ENCODE measurements at places on chromosomes 4 and X.

GRCh38 chrX:145843146-145843904 is 25.7 kb downstream of the SLITRK2 start:
- no peak for DNase-seq

- DNase-seq = no peak
Observed at GRCh38 chr4:89619206-89619962, 217.6 kb downstream of the SNCA start.

DNA sequence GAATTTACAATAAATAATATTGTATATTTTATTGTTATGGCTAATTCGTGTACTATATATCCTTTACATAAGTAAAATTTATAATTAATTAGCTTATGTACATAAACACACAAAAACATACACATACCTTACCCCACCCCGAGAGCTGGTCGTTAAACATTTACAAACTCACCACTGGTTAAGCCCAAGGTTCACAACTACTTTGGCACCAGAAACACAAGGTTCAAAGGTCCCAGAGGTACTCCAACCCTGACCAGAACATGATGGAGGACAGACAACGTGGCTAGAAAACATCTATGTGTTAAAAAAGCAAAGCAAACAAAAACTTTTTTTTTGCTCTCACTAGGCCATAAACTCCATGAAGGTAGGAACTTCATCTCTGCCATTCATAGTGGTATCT is 37.7 kb downstream of the SLC25A5 start:
- no peak for DNase-seq

DNA sequence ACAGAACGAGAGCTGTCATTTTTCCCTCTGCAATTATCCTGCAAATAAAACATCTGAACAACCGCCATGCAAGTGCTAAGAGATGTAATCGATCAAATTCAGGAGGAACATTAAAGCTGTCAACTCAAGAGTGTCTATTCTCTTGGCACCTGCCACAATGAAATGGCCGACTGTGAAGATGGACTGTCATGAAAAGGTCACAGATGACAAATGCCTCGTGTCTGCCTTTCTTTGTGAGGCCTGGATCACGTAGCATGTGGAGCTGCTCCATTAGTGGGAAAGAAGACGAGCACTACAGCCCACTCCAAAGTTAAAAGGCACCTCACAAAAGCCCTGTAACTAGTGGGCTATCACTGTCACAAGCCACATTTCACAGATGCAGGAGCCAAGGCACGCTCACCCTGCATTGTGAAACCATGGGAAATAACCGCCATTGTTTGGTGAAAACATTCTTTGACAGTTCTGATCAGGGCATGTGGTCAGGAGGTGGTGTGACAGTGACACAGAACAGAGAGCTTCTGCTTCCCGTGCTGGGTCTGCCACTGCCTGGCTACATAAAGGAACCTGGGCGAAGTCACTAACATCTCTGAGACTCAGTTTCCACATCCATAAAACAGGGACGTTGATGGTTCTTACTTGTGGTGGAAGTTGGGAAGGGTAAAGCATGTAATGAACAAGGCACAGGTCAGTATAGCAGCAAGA is 98.9 kb downstream of the EVC2 start:
- no peak for DNase-seq

- DNase-seq = peak; percentile 51
Observed at GRCh38 chrX:49754233-49754857, 58.6 kb upstream of the PAGE1 start.

DNA sequence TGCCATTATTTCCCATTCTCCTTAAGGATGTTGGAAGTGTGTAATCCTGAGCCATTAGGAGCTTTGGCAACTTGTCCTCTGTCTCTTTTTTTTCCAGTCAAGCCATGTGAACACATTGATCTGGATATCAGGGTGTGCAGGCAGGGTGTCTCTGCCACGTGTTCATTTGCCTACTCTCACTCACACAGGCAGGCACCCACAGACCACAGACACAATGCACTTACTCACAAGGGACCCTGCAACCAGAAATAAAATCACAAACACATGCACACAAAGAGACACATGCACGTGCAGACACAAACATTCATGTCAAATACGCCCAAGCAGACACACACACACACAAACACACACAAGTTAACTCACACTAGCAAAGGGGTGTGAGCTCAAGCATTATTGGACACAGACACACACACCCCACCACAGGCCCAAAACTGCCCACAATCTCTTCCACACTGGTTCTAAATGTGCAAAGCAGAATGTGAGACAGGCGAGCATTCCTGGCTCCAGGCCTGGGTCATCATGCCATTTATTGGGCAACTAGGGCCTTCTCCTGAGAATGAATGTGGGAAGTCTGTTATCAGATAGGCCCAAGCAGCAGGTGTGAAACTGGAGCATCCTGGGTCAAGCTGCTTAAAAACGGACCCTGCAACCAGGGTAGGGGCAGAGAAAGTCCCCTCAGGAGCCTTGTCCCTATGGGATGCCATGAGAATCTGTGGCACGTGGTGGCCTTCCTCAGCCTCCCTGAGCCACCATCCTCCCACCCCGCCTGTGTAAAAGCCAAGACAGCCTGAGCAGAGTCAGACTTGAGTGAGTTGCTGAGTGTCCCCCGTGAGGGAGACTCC is 63.4 kb downstream of the NBDY start:
- DNase-seq = no peak

DNA sequence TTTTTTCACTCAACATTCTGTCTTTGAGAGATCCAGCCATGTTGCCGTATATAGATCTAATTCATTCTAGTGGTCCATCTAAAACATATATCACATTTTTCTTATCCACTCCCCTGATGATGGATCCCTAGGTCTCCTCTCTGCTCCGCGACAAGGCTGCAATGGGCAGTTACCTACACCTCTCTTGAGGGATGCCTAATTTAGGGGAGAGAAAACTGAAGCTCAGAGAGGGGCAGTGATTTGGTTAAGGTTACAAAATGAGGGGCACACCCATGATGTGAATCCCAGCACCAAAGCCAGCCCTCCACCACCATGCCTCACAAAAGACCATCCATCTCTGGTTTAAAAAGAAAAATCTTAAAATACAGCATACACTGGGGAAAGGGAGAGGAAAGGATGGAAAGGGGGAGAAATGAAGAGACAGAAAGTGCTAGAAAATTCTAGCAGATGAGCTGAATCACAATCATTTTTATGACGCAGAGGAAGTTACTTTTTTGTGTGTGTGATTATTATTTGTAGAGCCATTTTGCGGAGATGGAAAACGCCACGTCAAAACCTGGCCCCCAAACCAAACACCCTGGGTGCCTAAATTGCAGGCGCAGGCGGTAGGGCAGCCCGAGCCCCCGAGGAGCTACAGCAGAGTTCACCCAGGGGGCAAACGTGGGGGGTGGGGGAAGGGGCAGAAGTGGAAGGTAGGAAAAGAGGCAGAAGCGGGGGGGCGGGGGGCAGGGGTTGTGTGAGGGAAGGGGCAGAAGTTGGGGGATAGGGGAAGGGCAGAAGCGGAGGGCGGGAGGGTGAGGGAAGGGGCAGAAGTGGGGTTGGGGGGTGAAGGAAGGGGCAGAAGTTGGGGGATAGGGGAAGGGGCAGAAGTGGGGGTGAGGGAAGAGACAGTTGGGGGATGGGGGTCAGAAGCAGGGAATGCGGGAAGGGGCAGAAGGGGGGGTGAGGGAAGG is 1.3 kb upstream of the TSPYL2 start:
- no peak for DNase-seq

DNA sequence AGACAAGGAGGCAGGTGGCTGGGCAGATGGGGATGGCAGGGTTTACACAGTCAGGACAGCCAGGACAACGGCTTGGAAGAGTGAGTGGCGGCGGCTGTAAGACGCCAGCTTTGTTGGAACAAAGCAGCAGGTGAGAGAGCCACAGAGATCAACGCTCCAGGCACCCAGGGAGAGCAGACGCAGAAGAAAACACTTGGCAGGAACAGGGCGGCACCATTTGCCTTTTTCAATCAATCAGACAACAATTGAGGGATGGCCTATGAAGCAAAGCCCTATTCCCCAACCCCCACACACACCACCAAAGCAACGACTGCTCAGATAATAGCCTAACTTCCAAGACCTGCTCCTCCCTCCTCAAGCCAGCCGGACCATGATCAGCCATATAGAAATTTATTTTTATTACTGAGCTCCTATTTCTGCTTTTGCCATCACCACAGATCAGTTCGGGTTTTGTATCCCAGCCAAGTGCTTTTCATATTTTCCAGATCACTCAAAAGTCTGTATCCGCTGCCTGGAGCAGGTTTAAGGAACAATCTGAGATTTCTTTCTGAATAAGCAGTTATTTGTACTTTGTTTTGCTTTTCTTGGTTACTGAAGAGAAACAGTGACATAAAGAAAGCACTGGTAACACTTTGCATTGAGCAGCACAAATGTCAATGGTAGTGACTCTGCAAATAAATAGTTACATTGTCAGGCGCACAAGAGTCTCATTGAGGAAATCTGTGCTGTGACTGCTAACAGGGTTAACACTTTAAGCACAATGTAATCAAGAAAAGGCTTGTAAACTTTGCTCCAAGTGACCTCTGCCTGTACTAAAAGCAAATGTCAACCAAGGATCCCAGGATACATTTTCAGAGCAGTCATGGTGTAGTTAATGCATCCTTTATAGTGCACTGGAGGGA is 81.8 kb upstream of the RBPJ start:
- DNase-seq = no peak

- DNase-seq = peak; percentile 29
Observed at GRCh38 chr4:42655921-42656678, 805 bp downstream of the ATP8A1 start.

GRCh38 chr4:152431291-152431690 is 104.6 kb downstream of the FBXW7 start:
- DNase-seq = no peak

GRCh38 chrX:134735015-134735414 is 76.7 kb upstream of the PLAC1 start:
- no peak for DNase-seq

GRCh38 chr4:138953961-138954371 is 61.6 kb upstream of the NOCT start:
- DNase-seq = peak; percentile 24

- no peak for DNase-seq
Observed at GRCh38 chrX:57447856-57448255, 144.0 kb upstream of the ZXDB start.

- no peak for DNase-seq
Observed at GRCh38 chr4:157012296-157012695, 40.7 kb upstream of the PDGFC start.

DNA sequence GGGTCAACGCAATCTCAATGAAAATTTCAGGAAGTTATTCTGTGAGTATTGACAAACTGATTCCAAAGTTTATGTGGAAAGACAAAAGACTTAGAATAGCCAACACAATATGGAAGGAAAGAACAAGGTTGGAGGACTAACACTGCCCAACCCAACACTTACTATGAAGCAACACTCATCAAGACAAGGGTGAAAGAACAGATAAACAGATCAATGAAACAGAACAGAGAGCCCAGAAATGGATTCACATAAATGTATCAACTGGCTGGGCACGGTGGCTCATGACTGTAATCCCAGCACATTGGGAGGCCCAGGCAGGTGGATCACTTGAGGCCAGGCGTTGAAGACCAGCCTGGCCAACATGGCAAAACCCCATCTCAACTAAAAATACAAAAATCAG is 41.2 kb downstream of the FRYL start:
- no peak for DNase-seq

GRCh38 chr4:40204507-40205258 is 7.9 kb downstream of the RHOH start:
- DNase-seq = no peak

DNA sequence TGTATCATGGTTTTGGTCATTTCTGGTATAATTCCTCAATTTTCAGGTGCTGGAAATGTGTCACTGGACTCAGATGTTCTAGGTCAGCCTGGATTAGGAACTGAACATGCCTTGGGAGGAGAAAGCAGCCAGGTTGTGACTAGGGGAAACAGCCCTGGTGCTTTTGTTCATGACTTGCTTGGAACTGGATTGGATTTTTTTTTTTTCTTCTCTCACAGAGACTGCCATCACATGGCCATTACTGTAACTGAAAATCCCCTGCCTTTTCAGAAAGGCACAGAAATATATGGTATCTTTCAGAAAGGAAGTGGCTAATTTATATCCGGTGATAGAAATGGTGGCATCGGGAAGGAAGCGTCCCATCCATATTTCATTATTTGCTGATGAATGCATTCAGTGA is 34.6 kb downstream of the SEPTIN11 start:
- DNase-seq = no peak

DNA sequence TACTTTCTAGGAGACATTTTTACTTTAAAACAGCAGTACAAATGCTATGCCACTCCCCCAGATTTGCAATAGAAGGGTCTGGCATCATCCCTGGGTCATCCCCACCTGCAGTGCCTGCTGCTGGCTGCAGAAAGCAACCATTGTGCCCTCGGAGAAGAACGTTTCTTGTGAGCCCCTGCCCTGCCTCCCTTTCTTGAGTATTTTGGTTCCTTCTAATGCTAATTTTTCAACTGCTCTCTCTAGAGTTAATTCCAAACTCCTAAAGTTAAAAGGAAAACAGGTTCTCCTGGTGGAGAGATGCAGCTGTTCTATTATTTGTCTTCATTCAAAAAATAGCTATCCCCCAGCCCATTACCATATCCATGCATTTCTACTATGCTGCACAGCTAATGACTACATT is 107.1 kb downstream of the IDS start:
- DNase-seq = no peak

DNA sequence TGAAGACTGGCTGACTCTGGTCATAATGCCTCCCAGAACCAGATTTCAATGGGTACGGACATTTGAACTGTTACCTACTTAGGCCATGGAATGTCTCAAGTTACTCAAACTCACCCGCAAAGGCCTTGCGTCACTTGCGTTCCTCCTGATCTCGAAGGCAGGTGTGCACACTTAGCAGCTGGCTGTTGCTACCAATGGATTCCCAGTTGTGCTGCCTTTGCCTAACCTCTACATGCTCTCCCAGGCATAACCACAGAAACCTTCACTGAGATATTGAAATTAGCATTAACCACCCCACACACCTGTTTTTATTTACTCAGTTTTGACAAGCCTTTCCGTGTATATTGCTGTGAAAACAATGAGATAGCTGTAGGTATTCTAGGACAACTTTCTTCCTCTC is 2.8 kb downstream of the ERVMER34-1 start:
- no peak for DNase-seq

- peak; percentile 23 for DNase-seq
Observed at GRCh38 chr4:156378033-156378665, 424.5 kb upstream of the CTSO start.

GRCh38 chr4:88870428-88870827 is 172.8 kb upstream of the NAP1L5 start:
- no peak for DNase-seq
